Activated T-cell treated with anti-CD3 and anti-CD28 coated beads, Interleukin-2, amount 50 U/mL, for 24 hours (primary cell): ENCODE measurements at places on chromosomes 5 and 9.

DNA sequence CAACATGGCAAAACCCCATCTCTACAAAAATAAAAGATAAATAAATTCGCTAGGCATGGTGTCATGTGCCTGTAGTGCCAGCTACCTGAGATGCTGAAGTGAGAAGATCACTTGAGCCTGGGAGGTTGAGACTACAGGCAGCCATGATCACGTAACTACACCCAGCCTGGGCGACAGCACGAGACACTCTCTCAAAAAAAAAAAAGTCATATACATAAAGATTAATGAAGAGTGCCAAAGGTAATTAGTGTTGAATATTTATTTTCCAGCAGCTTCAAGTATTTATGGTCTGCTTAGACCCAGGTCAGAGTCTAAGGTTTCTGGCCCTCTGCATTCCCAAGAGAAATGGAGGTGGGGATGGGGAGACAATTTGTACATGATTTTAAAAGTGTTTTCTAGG is 167.7 kb downstream of the CD180 start:
- peak overlapping the region; percentile 3 for H3K27ac ChIP-seq
- DNase-seq = no peak
- no peaks in the 10 kb centered on the region for H3K36me3 ChIP-seq
- no peaks in the 10 kb centered on the region for H3K27me3 ChIP-seq
- H3K4me1 ChIP-seq = peaks cover 73% of the 10 kb centered on the region
- H3K4me3 ChIP-seq = no peak overlapping the region

DNA sequence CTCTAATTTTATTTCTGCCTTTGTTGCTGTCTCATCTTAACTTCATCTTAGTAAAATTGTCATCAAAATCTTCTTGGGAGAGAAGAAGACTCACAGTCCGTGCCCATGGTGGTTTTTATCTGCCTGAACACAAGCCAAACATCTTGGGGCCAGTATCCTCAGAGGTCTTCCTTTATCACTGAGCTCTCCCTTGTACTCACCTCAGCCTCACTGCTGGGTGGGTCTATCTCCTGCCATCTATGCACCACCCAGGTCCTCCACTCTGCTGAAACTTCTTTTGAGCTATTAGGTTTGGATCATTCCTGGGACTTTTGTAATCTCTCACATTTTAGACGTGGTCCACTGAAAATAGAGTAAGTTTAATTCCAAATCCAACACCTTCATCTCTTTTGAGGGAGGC is 116.3 kb upstream of the EPB41L4A start:
- no peak for DNase-seq
- H3K4me3 ChIP-seq = no peak overlapping the region
- peaks cover 18% of the 10 kb centered on the region for H3K27me3 ChIP-seq

DNA sequence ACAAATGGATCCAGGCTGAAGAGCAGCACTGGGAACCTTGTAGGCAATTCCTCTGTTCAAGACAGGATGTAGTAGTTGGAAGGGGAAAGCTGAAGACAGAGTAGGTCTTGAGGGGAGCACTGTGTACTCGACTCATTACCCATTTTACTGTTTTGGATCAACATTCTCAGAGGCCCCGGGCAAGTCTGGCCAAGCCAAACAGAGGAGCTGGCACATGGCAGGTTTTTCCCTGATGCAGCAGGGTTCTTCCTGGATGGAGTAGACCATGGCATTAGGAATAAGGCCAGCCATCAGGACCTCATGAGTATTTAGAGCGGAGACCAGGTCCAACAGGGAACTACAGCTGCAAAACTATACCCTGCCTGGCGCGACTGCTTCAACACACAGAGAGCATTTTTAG is 4.4 kb downstream of the SVEP1 start:
- no peaks in the 10 kb centered on the region for H3K36me3 ChIP-seq
- H3K27ac ChIP-seq = no peak overlapping the region
- H3K4me1 ChIP-seq = peaks cover 6% of the 10 kb centered on the region
- no peak overlapping the region for H3K4me3 ChIP-seq
- DNase-seq = no peak

DNA sequence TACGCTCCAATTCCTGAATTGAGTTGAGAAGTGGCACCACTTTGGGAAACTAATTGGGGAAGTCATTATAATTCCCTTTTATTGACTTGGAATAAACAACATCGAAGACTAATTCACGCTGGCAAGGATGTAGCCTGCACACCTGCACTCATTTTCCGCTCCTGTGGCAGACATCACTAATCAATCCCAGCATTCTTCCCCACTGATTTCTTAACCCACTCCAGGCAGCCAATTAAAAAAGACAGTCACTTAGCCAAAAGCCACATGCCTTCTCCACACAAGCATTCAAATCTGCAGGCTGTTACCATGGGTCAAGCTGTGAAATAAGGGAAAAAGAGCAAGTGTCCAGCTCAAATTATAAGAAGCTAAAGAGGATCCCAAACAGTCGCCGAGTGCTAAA is 68.2 kb upstream of the HRH2 start:
- H3K27me3 ChIP-seq = no peaks in the 10 kb centered on the region
- no peak overlapping the region for H3K4me3 ChIP-seq
- no peak overlapping the region for H3K27ac ChIP-seq
- no peaks in the 10 kb centered on the region for H3K36me3 ChIP-seq
- DNase-seq = no peak

- peaks cover 21% of the 10 kb centered on the region for H3K4me1 ChIP-seq
- H3K36me3 ChIP-seq = peaks cover 59% of the 10 kb centered on the region
- no peak for DNase-seq
- no peak overlapping the region for H3K27ac ChIP-seq
- no peaks in the 10 kb centered on the region for H3K27me3 ChIP-seq
Measured at GRCh38 chr9:71861618-71862017, 49.4 kb downstream of the ABHD17B start.

DNA sequence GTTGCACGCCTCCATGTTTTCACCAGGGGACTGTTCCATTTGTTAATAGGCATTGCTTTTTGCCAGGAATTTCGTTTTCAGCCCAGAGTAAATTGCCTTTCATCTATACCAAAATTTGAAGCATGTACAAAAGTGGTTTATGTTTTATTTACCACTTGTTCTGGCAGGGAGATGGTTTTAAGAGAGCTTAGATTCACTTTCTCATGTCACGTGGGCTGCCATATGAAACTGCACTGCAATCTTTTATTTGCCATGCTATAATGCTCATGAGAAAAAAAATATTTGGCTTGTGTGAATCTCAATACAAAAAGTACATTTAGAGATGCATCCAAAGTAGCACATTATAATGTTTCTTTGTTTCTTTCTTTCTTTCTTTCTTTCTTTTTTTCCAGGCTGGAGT is 284.1 kb upstream of the GRIA1 start:
- H3K4me3 ChIP-seq = no peak overlapping the region
- H3K27ac ChIP-seq = no peak overlapping the region

DNA sequence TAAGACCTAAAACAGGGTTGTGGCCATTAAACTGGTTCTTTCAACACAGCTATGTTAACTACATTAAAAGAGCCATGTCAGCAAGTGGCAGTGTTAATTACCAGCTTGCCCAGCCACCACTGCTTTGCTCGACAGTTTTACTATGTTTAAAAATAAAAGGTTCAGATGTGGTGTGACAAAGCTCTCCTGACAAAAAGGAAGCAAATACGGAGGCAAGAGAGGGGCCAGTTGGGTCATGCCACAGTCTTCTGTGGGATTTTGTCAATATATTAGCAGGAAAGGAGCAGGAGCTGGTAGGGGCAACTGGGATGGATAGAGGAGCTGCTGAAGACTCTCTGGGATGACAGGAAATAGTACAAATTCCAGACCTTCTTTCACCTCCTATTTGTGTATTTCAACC is 113.5 kb upstream of the PCA3 start:
- H3K4me3 ChIP-seq = peak overlapping the region; percentile 49
- H3K27ac ChIP-seq = peak overlapping the region; percentile 52
- H3K27me3 ChIP-seq = no peaks in the 10 kb centered on the region
- H3K36me3 ChIP-seq = no peaks in the 10 kb centered on the region
- H3K4me1 ChIP-seq = peaks cover 33% of the 10 kb centered on the region

DNA sequence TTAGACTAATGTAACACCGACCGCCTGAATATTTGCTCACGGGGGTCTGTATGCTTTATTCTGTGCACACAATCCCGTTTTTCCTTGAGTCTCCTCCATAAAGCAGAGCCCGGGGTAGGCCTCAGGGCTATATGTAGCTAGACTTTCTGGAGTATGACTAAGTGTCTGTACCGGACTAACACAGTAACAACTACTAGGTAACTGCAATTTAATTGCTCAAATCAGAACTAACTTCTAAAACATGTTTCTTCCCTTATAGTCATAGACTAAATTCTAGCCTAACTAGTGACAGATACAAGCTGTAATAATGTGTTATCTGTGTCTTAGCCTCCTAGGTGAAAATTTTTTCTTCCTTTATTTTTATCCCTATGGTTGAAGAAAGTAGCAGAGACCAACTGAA is 2.1 kb downstream of the REEP5 start:
- H3K4me3 ChIP-seq = peak overlapping the region; percentile 96
- H3K4me1 ChIP-seq = peaks cover 80% of the 10 kb centered on the region
- peak overlapping the region; percentile 85 for H3K27ac ChIP-seq

- no peak overlapping the region for H3K4me3 ChIP-seq
- H3K36me3 ChIP-seq = peaks cover 49% of the 10 kb centered on the region
- H3K27me3 ChIP-seq = no peaks in the 10 kb centered on the region
- no peak overlapping the region for H3K27ac ChIP-seq
Measured at GRCh38 chr5:126912616-126913200, 117.7 kb downstream of the MARCHF3 start.

GRCh38 chr9:127870887-127871286 is 6.6 kb downstream of the AK1 start:
- H3K4me1 ChIP-seq = peaks cover 3% of the 10 kb centered on the region
- H3K27me3 ChIP-seq = no peaks in the 10 kb centered on the region
- H3K27ac ChIP-seq = no peak overlapping the region

- DNase-seq = no peak
- H3K27ac ChIP-seq = peak overlapping the region; percentile 99
- H3K27me3 ChIP-seq = no peaks in the 10 kb centered on the region
- H3K36me3 ChIP-seq = peaks cover 84% of the 10 kb centered on the region
Measured at GRCh38 chr5:138542180-138542955, 668 bp downstream of the ETF1 start.

DNA sequence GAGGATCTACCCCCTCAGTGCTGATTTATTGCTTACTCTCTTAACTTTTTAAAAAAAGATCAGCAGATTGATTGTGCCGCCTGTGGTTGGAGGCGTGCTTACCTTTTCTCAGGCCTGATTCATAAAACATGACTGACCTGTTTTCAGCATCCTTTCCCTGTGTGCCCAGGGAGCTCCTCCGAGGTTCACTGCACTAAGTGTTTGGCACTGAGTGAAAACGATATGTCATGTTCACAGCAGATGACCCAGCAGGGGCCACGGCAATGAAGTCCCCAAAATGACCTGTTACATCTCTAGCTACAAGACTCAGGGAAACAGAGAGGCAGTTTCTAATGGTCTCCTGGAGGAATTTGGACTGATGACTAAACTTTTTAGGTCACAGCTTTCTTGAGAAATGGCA is 69.9 kb downstream of the INSYN2B start:
- no peaks in the 10 kb centered on the region for H3K27me3 ChIP-seq
- peaks cover 5% of the 10 kb centered on the region for H3K4me1 ChIP-seq
- H3K36me3 ChIP-seq = peaks cover 40% of the 10 kb centered on the region
- H3K27ac ChIP-seq = no peak overlapping the region
- DNase-seq = no peak

GRCh38 chr5:179253730-179254129 is 91.5 kb downstream of the ADAMTS2 start:
- H3K4me3 ChIP-seq = no peak overlapping the region
- no peaks in the 10 kb centered on the region for H3K36me3 ChIP-seq
- no peaks in the 10 kb centered on the region for H3K4me1 ChIP-seq
- peaks cover 3% of the 10 kb centered on the region for H3K27me3 ChIP-seq
- no peak overlapping the region for H3K27ac ChIP-seq

- peaks cover 19% of the 10 kb centered on the region for H3K4me1 ChIP-seq
- peaks cover 40% of the 10 kb centered on the region for H3K27me3 ChIP-seq
Measured at GRCh38 chr5:171599411-171599810, 180.0 kb downstream of the FGF18 start.

GRCh38 chr9:125785248-125785751 is 38.1 kb downstream of the PBX3 start:
- peak overlapping the region; percentile 38 for H3K27ac ChIP-seq
- H3K4me1 ChIP-seq = peaks cover 27% of the 10 kb centered on the region
- peak overlapping the region; percentile 33 for H3K4me3 ChIP-seq
- peaks cover 18% of the 10 kb centered on the region for H3K36me3 ChIP-seq
- H3K27me3 ChIP-seq = no peaks in the 10 kb centered on the region

DNA sequence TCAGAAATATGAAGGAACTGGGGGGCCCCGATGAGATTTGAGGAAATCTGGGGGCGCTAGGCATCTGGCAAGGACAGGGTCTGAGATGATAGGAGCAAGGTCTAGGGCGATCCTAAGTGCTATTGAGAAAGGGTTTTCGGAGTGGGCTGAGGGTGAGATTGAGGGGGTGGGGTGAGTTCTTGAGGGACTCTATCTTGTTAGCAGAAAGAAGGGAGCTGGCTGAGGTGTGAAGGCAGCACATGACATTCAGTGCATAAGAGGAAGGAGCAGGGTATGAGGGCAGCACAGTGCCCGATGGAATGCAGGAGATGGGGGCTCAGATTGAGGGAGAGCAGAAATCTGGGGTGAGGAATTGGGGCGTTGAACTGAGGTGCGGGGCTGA is 640 bp downstream of the TRIM32 start:
- H3K4me3 ChIP-seq = peak overlapping the region; percentile 88
- peak overlapping the region; percentile 78 for H3K27ac ChIP-seq
- no peak for DNase-seq

DNA sequence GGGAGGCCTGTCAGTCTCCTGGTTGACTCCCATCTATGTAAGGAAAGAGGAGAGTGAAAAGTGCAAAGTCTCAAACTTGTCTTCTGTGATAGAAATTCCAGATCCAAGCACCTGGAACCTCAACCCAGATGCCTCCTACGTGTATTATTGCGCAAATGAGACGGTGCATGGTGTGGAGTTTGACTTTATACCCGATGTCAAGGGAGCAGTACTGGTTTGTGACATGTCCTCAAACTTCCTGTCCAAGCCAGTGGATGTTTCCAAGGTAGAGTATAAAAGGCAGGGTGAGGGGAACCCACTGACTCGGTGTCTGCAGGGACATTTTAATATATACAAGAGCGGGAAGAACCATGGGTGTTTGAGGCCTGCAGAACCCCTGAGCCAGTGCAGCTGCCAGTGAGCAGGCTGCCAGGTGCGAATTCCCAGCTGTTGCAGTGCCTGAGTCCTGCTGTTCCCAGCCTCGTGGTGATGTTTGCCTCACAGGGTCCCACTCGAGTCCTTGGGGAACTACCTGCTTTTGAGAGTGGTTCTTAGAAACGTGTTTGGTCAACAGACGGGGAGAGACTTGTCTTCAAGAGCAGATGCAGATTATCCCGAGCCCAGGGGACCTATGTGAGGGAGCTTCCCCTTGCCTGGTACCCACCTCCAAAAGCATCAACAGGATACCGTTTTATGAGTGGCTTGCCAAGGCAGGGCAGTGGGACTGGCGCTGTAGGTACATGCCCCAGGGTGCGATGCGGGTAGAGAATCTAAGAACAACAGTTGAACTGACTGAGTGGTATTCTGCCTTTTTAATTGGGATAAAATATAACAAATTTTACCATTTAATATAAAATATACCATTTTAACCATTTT is 9.5 kb downstream of the PSAT1 start:
- H3K4me1 ChIP-seq = no peaks in the 10 kb centered on the region
- no peak overlapping the region for H3K4me3 ChIP-seq
- no peaks in the 10 kb centered on the region for H3K27me3 ChIP-seq
- no peak overlapping the region for H3K27ac ChIP-seq
- DNase-seq = no peak
